CD4-positive, alpha-beta T cell (primary cell): ENCODE measurements at places on chromosomes 5 and 9. TPM values are rescaled to one million over a fixed set of nuclear protein-coding genes. Genes with fewer than 3 reads are reported as not detected.

The TXNDC8 gene
- total RNA-seq, result not detected

The DND1 gene
- total RNA-seq, result 1.9 TPM

- H3K27ac ChIP-seq, result no peak overlapping the region
- no peaks in the 10 kb centered on the region for H3K4me1 ChIP-seq
- H3K27me3 ChIP-seq, result no peaks in the 10 kb centered on the region
- DNase-seq, result no peak
- no peak overlapping the region for H3K4me3 ChIP-seq
- H3K36me3 ChIP-seq, result no peaks in the 10 kb centered on the region
These were observed 232.8 kb downstream of the ADAMTS6 start for GRCh38 chr5:65248896-65249295.

- peaks cover 28% of the 10 kb centered on the region for H3K36me3 ChIP-seq
- no peak overlapping the region for H3K4me3 ChIP-seq
- H3K27ac ChIP-seq, result no peak overlapping the region
- no peaks in the 10 kb centered on the region for H3K4me1 ChIP-seq
- H3K27me3 ChIP-seq, result no peaks in the 10 kb centered on the region
These were observed 165.0 kb downstream of the SMARCA2 start for GRCh38 chr9:2180154-2180553.

- H3K36me3 ChIP-seq, result no peaks in the 10 kb centered on the region
- H3K4me3 ChIP-seq, result no peak overlapping the region
- DNase-seq, result peak; percentile 63
- no peak overlapping the region for H3K27ac ChIP-seq
These were observed 50.1 kb upstream of the TTC39B start for GRCh38 chr9:15357050-15357653.

DNA sequence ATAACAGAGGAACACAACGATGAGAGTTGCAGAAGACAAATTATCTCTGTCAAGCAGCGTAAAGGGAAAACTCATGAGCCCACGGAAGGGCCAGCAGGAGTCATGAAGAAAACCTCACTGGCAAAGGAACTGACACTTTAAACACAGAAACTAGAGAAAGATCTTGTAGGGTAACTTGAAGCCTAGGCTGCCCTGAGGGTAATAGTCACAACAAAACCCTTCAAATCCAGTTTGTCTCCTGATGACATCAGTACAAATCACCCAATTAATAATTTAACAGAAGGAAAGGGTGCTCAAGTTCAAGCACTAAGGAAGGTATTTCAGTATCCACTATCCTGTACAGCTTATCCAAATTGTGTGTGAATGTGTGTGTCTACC is 549.1 kb downstream of the MTRR start:
- no peaks in the 10 kb centered on the region for H3K4me1 ChIP-seq
- no peak overlapping the region for H3K27ac ChIP-seq
- H3K27me3 ChIP-seq, result no peaks in the 10 kb centered on the region
- no peak for DNase-seq
- H3K36me3 ChIP-seq, result no peaks in the 10 kb centered on the region

GRCh38 chr5:149572576-149573231 is 8.6 kb upstream of the ARHGEF37 start:
- peaks cover 11% of the 10 kb centered on the region for H3K4me1 ChIP-seq
- no peaks in the 10 kb centered on the region for H3K36me3 ChIP-seq
- H3K27me3 ChIP-seq, result no peaks in the 10 kb centered on the region
- no peak overlapping the region for H3K27ac ChIP-seq
- no peak for DNase-seq
- H3K4me3 ChIP-seq, result no peak overlapping the region

DNA sequence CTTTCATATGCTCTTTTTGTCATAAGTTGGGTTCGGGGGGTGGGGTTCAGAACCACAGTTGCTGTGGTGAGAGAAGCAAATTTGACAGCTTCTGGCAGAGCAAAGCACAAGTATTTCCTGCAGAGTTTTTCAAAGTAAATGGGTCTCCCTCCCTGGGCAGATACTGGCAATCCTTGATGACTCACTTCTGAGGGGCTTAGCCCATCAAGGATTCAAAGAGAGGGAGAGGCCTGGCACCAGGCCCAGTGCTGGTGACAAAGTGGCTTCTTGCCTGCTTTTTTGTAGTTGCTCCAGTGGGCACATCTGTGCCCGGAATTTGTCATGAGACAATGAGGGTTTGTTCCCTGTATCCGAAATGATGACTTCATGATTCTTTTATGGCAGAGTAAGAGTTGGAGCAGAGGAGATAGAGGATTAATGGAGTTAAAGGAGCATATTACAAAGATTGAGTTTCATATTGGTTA is 46.6 kb upstream of the TNC start:
- no peaks in the 10 kb centered on the region for H3K4me1 ChIP-seq
- no peak overlapping the region for H3K4me3 ChIP-seq
- no peaks in the 10 kb centered on the region for H3K36me3 ChIP-seq
